ENCODE measurements at places on chromosomes 13 and 19.
A peak's percentile ranks its signal among the peaks of the same experiment; 100 is the strongest.

DNA sequence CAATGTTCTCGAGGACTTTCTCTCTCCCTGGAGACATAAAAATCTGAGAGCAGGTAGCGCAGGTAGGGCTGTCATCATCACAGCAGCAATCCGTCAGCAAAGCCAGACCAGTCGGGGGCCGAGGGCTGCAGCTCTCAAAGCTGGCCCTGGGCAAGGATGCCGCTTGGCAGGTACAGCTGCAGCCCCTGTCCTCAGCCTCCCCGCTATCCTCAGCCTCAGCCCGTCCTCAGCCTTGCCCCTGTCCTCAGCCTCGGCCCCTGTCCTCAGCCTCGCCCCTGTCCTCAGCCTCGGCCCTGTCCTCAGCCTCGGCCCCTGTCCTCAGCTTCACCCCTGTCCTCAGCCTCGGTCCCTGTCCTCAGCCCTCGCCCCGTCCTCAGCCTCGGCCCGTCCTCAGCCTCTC is 10.9 kb downstream of the C13orf46 start:
- no peak for DNase-seq

- no peak for DNase-seq
These were observed 124.9 kb downstream of the CRYL1 start for GRCh38 chr13:20400774-20401173.

GRCh38 chr19:57248646-57249045 is 8.2 kb downstream of the ZNF805 start:
- DNase-seq = no peak

- DNase-seq = no peak
These were observed 4.4 kb upstream of the LILRA5 start for GRCh38 chr19:54317108-54317964.

DNA sequence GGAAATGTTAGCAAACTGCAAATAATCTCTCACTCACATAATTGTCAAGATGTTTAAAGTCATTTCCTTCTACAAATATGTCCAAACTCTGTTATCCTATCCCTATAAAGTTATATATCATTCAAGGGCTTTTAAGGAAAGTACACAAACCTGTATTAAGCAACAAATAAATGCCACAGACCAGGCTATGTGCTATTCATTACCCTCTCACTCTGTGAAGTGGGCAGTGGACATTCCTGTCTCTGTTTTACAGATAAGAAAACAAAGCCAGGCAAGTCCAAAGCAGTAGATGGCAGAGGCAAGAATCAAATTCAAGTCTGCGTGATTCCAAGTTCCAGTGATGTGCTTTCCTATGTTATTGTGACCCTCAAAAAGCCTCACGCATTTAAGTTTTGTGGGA is 140.6 kb downstream of the LHFPL6 start:
- DNase-seq = no peak

GRCh38 chr13:65868884-65869283 is 1361.3 kb downstream of the PCDH9 start:
- DNase-seq = no peak

- DNase-seq = no peak
These were observed 50.8 kb downstream of the ATP11A start for GRCh38 chr13:112740502-112741131.

- no peak for DNase-seq
These were observed 14.4 kb downstream of the MEF2B start for GRCh38 chr19:19155495-19156219.

GRCh38 chr19:47436712-47437401 is 17.5 kb upstream of the MEIS3 start:
- DNase-seq = peak; percentile 22

DNA sequence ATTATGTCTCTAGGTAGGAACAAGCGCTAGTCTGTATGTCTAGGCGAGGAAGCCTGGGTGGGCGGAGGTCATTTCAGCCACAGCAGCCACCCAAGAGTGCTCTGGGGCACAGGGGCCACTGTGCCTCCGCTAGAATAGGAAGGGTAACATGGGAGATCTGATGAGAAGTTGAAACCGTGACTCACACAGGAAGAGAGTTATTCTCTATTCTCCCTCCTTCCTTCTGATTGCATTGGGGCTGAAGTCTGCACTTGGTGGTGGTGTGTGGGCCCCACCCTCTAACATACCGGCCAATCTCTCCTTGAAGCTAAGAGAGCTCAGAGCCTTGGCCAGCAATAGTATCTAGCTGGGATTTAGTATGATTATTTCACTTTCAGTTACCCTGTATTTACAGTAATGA is 20.3 kb upstream of the GGACT start:
- DNase-seq = no peak

DNA sequence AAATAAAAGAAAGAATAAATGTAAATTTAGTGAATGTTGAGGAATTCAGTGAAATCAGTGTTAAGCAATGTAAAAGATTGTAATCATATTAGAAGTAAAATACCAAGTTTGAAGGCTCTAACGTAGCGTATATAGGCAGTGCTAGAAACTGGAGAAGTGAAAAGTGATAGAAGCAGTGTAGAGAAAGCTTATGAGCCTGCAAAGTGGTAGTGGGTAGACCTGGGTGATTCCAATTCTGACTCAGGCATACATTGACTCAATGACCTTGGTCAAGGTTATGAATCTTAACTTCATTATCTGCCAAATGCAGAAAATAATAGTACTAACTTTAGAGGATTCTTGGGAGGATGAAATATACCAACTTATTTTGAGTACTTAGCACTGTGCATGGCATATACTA is 4.1 kb downstream of the SLC10A2 start:
- DNase-seq = no peak

DNA sequence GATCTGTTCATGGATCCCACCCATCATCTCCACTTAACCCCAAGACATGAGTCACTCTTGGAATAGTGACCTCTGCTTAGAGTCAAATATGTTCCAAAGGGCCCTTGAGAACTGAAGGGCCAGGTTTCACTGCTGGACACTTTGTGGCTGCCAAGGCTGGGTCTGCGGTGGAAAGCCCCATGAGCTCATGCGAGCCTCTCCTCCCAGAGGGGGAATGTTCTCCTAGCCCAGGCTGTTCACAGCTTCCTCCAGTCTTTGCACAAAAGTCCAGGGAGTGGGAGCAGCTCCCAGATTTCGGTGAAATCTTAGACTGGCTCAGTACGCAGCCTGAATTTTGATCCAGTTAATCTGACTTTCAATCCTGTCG is 732 bp upstream of the DCLK1 start:
- DNase-seq = no peak

DNA sequence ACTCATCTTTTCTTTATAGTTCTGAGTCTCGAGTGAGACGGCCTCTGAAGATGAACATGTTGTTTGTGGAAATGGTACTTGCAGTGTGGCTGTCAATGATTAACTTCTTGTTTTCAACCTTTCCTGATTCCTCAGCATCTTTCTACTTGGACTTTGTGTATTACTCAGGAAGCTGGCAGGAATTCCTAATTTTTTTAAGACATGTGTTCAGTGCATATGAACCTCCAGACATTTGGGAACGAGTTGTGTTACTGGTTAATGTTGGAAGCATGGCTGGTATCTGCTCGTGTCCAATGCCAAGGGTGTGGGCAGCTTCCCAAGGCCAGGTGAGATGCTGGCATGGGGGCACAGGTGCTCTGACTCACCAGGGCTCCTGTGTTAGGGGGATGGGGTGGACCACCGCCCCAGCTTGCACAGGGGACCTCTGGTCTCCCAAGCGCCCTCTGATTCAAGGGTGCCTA is 61.1 kb upstream of the MCF2L start:
- no peak for DNase-seq

DNA sequence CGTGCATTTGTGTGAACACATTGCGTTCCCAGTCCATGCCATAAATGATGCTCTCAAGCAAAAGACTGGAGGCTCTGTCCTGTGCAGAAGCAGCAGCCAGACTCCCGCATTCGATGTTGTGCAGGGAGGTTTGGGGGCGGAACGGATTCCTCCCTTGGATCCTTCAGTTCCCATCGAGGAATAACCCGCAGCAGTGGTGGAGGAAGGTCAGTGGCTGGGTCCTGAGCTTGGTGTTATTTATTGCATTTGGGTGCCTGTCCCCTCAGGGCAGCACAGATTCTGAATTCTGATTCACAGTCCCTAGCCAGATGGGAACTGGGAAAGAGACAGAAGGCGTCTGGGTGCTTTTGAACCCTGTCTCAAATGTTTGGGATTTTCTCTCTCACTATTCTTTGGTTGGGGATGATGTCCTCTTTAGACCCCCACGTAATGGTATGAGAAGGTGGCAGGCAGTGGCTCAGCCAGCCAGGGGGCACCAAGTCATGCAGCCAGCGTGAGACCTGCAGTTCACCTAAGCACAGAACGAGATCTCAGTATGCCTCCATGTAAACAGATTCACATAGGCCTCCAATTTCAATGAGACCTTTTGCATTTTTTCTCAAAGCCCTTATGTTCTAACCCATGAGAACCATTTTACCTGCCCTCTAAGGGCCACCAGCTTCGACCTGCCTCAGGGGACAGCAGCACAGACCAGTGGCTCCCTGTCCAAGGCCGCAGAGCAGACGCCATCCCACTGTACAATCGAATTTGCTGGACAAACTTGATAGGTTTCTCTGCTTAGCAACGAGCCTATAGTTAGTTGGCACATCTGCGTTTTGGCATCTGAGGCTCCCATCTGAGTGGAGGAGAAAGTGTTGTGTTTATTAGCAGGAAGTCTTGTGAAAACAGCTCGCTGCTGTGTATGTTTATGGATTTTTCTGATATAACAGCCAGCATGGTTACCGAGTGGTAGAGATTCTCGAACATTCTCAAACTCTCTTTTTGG is 17.8 kb downstream of the KCTD15 start:
- no peak for DNase-seq

DNA sequence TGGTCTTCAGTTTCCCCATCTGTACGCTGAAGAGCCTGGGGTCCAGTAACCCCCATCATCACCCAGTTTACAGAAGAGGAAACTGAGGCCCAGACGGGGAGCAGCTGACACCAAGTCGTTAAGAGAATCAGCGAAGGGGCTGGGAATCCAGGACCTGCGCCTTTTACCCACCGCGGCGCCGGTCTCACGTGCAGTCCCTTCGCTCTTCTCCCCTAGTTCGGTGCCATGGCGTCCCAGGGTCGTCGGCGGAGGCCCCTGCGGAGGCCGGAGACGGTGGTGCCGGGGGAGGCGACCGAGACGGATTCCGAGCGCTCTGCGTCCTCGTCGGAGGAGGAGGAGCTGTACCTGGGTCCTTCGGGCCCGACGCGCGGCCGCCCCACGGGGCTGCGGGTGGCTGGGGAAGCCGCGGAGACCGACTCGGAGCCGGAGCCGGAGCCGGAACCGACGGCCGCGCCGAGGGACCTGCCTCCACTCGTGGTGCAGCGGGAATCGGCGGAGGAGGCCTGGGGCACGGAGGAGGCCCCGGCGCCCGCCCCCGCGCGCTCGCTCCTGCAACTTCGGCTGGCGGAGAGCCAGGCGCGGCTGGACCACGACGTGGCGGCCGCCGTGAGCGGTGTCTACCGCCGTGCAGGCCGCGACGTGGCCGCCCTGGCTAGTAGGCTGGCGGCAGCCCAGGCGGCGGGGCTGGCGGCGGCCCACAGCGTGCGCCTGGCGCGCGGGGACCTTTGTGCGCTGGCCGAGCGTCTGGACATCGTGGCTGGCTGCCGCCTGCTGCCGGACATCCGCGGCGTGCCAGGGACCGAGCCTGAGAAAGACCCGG is 698 bp downstream of the BLOC1S3 start:
- no peak for DNase-seq

DNA sequence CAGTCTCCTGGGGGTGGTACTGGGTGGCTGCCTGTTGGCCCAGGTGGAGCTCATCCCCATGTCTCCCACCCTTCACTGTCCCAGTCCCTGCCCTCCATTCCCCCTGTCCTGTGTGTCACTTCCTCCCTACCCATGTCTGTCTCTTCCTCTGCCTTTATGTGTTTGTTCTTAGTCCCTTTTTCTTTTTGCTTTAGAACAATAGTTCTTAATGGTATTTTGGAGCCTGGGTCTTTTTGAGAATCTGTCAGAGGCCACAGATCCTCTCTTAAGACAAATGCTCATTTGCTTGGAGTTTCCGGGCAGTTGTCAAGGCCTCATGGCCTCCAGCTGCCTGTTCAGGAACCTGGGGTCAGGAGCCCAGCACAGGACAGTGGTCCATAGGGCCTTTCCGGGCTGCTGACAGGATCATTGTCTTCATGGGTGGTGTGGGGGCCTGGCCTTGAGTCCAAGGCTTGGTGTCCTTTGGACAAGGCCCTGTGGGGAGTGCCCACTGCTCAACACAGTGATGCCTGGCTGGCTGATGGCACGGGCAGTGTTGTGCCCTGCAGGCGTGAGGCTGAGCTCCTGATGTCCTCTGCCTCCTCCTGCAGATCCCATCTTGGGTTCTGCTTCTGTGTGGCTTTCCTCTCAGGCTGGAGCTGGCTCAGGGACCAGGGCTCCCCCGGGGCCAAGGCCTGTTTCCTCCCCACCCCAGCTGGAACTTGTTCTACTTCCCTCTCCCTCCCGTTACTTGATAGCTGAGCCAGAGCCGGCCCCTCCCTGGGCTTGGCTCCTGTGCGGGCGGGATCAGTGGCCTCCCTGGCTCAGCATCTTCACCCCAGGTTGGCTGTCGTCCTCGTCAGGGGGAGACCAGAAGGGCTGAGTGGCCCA is 3.5 kb downstream of the EGLN2 start:
- no peak for DNase-seq

DNA sequence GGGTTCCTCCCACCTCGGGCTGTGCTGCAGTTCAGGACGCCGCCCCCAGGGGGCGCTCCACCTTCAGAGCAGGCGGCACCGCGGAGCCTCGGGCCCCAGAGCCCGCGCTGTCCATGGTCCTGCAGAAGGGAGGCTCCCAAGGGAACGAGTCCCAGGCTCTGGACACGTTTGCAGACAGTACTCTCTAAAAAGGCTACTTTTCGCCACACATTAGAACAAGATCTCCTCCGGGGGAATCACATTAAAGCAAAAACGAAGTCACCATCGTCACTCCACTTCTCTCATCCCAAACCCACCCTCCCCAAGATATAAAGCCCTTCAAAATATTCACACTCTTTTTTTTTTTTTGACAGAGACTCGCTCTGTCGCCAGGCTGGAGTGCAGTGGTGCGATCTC is 4.6 kb upstream of the SIGLEC10 start:
- no peak for DNase-seq

- no peak for DNase-seq
These were observed 4.8 kb upstream of the NFIC start for GRCh38 chr19:3361384-3362216.

DNA sequence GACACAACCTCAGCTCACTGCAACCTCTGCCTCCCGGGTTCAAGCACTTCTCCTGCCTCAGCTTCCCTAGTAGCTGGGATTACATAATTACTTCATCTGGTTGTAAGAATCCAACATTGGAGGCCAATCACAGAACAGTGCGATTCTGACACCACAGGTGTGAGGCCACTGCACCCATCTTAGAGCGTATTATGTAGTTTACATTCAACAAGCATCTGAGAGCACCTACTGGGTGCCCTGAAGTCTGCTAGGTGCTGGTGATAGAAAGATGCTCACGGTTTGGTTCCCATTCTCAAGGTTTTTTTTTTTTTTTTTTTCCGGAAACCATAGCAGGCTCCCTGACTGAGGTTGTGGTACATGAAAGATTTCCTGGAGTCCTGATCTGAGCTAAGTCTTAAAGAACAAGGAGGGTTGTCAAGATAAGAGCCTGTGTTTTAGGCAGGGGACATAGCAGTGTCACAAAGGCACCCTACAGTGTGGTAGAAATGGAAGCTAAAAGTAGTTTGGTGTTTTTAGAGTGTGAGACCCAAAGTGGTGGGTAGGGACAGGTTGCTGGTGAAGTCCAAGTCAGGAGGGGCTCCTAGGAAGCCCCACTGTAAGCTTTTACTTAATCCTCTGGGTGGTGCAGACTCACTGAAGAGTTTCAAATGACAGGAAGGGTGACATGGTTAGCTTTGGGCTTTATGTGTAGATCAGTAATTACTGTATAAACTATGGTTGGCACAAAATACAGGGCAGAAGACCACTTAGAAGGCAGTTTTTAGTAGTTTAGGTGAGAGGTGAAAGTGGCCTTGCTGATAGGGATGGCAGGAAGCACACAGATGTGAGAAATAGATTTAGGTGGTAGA is 15.2 kb downstream of the SAE1 start:
- DNase-seq = no peak
